IgD-negative memory B cell (primary cell): ENCODE measurements at places on chromosomes 12 and 14. TPM values are rescaled to one million over a fixed set of nuclear protein-coding genes. Genes with fewer than 3 reads are reported as not detected.

Gene DNAJC22
- polyA plus RNA-seq, result not detected

Gene ABCC9
- polyA plus RNA-seq, result not detected

Gene CLEC1B
- not detected for polyA plus RNA-seq

Gene KRT81
- not detected for polyA plus RNA-seq

Gene FITM1
- polyA plus RNA-seq, result 1.1 TPM
